IMR-90 (cell line): ENCODE measurements at places on chromosomes 5 and 9. TPM values are rescaled to one million over a fixed set of nuclear protein-coding genes. Genes with fewer than 3 reads are reported as not detected.
A peak's percentile ranks its signal among the peaks of the same experiment; 100 is the strongest.

Gene TSLP
- polyA plus RNA-seq: 0.93 and 1.6 TPM in 2 replicates

DNA sequence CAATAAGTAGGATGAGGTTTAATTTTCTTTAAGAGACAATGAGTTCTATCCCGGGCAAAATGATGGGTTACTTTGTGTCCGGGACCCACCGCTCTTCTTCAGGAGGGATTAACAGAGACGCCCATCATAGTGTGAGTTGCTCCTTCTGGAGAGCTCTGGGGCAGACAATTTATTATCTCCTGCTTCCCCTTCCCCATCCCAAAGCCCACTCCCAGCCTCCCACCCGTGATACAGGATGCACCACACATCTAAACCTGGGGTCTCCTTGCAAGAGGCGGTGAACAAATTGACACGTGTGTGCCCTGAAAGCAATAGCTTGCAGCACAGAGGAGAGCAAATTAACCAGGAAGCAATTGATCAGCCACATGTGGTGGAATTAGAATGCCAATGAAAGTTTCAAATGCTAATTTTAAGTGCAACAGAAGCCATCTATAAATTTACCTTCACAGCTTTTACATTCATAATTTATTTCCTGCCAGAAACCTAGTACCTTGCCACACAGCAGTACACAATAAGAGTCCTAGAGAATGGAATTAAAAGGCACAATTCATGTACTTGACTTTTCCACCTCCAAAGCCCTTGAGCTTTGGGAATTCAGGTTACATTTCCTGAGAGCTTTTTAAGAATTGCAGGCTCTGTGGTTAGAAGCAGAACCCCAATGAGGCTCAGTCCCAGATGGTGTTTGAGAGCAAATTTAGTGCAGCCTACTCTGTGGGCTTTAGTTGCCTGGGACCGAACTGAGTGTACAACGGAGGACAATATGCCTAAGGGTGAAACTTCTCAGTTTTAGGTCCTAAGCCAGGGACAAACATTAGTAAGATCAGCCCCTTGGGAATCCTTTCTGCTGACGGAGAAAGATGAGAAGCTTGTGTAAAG, 399.6 kb downstream of the MED10 start:
- DNase-seq: no peak

DNA sequence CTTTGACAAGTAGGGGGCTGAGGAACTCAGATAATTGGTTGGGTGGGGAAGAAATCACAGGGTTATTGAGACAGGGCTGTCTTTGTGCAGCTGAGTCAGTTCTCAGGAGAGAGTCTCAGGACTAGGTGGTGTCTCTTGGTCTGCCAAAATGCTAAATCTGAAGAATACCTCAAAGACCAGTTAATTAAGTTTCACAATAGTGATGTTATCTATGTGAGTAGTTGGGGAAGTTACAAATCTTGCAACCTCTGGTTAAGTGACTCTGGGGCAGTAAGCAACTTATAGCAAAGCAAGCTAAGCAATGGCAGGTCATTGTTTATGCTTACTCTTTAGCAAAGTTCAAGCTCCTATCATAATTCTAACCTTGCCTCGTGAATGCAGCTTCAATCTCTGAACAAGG, 53.6 kb downstream of the GIN1 start:
- DNase-seq: no peak

- peak; percentile 99 for DNase-seq
Observed at GRCh38 chr5:35046774-35047173, 975 bp downstream of the AGXT2 start.
